Left lobe of liver (tissue), 2 donors: ENCODE measurements at places on chromosomes 5 and 9. TPM values are rescaled to one million over a fixed set of nuclear protein-coding genes. Genes with fewer than 3 reads are reported as not detected.

GRCh38 chr5:135729321-135729786 lies 105.1 kb upstream of the SLC25A48 start:
- no peak for DNase-seq

GRCh38 chr5:135051399-135051798 lies 17.4 kb upstream of the PITX1 start:
- DNase-seq: no peak

GRCh38 chr5:142981886-142982820 lies 212.0 kb downstream of the ARHGAP26 start:
- peak; percentile 96 for DNase-seq

DNA sequence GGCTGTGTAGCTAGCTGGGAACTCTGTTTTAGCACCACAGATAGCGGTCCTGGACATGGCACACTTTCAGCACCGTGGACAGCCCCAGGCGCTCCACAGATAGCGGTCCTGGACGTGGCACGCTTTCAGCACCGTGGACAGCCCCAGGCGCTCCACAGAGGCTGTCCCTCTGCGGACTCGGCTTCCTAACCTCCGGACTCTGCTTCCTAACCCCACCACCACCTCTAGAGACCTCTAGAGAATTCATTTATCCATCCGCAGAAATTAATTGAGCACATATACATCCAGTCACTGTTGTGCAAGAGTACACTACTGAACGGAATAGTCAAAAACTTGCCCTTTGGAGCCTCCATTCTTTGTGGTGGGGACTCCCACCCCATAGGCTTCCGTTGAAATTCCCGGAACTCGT lies 27.4 kb downstream of the UNC5A start:
- DNase-seq: peak; percentile 79

The PTGR1 gene
- 526 TPM for total RNA-seq

The PRUNE2 gene
- 0.78 TPM for total RNA-seq

The GOLPH3 gene
- 66.6 TPM for total RNA-seq
